ENCODE measurements at places on chromosomes 7 and 10.

- DNase-seq: no peak
These were observed 448.5 kb upstream of the MKI67 start for GRCh38 chr10:128574581-128575210.

DNA sequence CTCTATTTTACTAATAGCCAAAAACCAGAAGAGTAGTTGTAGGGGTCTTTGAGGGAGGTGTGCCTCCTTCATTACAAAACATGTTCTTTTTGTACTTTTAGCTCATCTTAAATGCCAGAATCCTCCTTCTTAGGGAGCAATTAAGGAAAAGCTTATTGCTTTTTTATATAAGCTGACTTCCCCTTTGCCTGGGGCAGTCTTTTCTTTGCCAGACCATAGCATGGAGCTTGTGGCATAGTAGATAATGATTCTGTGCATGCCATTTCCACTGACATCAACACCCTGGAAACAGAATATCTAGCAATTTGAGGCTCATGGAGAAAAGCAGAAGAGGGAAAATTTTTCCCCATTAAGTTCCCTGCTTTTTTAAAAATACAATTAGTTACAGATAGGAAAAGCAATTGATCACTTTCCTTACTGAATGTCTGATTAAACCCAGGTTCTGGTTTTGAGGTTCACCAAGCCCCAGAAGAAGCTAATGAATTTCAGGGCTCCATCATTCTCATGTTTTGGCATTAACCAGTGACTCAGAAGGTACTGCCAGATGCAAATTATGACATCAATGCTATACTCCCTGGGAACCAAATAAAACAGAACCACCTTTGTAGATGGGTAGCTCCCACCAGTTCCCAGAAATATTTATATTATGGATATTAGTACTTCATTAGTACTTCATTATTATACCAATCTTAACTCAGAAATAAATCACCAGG, 410.6 kb downstream of the KCNMA1 start:
- DNase-seq: no peak

DNA sequence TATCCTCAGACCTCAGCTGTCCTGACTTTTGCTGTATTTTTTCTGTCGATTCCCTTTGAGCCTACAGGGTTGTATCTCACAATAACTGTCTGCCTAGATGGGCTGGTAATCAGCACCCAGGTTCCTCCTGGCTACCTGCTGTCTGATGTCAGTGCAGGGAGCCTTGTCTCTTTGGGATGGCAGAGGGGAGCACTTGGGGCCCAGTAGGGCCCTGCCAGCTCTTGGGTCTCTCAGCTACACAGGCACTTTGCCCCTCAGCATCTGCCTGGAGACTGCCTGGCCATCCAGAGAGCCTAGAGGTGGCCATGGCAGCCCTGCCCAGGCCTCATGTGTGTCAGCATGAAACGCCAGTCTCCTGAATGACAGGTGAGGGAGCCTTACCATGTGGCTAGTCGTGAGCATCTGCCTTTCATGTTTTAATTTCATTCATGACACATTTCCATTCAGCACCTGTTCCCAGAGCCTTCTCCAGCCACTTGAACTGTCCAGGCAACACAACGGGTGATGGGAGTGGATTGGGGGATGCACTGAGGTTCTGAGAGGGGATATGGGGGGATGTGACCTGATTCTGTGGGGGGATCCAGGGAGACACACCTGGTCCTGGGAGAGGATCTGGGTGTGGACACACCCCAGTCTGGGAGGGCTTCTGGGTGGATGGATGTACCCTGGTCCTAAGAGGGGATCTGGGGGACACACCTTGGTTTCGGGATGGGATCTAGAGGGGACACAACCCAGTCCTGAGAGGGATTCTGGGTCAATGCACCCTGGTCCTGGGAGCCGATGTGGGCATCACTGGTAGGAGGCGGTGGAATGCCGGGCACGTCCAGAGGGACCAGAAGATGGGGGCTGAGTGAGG, 21.9 kb downstream of the ADCY1 start:
- DNase-seq: no peak

- DNase-seq: no peak
These were observed 183.4 kb downstream of the CCSER2 start for GRCh38 chr10:84511709-84512285.

GRCh38 chr7:127764681-127765080, 112.7 kb downstream of the SND1 start:
- no peak for DNase-seq

- no peak for DNase-seq
These were observed 428.6 kb downstream of the LRMDA start for GRCh38 chr10:75860009-75860408.

GRCh38 chr7:23012186-23012585, 1.7 kb downstream of the HYCC1 start:
- no peak for DNase-seq

GRCh38 chr7:38372290-38372689, 98.9 kb upstream of the TARP start:
- no peak for DNase-seq

DNA sequence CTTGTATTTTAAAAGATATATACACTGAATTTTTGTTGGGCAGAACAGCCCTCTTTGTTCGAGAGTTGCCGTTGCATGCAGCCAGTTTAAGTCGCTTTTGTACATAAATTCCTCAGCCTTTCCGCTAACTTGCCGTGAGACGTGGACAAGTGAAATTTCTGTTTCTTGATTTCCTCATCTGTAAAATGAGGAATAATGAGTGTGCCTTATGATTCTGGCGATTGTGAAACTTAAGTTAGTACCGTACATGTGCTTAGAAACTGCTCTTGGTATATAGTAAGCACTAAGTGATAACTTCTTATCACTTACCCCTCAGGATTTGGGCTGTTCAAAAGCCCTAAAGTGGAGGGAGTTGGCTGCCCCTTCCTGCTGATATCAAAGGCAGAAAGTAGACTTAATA, 1.4 kb downstream of the CCNJ start:
- peak; percentile 6 for DNase-seq

Data from CD4-positive, alpha-beta T cell treated with Interferon alpha-2 for 1 hour (primary cell).